ENCODE measurements at places on chromosomes 12 and 14. TPM values are rescaled to one million over a fixed set of nuclear protein-coding genes. Genes with fewer than 3 reads are reported as not detected.

The IFI27L2 gene
- polyA plus RNA-seq, result 86.5 TPM

The SPATA7 gene
- polyA plus RNA-seq, result 4.0 TPM

The DPF3 gene
- 0.52 TPM for polyA plus RNA-seq

The NAP1L1 gene
- 224 TPM for polyA plus RNA-seq

The ATL1 gene
- 7.1 TPM for polyA plus RNA-seq

The KRT72 gene
- polyA plus RNA-seq, result 0.12 TPM

The ARF3 gene
- polyA plus RNA-seq, result 21.8 TPM

All from naive thymus-derived CD8-positive, alpha-beta T cell (primary cell).